ENCODE measurements at places on chromosomes 7 and 10. TPM values are rescaled to one million over a fixed set of nuclear protein-coding genes. Genes with fewer than 3 reads are reported as not detected.

ESYT2 gene
- polyA plus RNA-seq, result 93.3 TPM

CPED1 gene
- polyA plus RNA-seq, result 37.1 TPM

KLLN gene
- 1.6 TPM for polyA plus RNA-seq

ACSL5 gene
- polyA plus RNA-seq, result 4.7 TPM

PCGF5 gene
- polyA plus RNA-seq, result 27.5 TPM

PRSS2 gene
- not detected for polyA plus RNA-seq

TMEM176A gene
- polyA plus RNA-seq, result 84.6 TPM

AKR1C8 gene
- 0.09 TPM for polyA plus RNA-seq

CYP26C1 gene
- polyA plus RNA-seq, result 0.07 TPM

MAGI2 gene
- polyA plus RNA-seq, result 34.5 TPM

TBATA gene
- polyA plus RNA-seq, result not detected

MYOZ1 gene
- polyA plus RNA-seq, result 5.4 TPM
